ENCODE measurements at places on chromosomes 1 and 21.

- peak; percentile 59 for DNase-seq
Measured at GRCh38 chr21:42818328-42818749, 61.0 kb downstream of the WDR4 start.

DNA sequence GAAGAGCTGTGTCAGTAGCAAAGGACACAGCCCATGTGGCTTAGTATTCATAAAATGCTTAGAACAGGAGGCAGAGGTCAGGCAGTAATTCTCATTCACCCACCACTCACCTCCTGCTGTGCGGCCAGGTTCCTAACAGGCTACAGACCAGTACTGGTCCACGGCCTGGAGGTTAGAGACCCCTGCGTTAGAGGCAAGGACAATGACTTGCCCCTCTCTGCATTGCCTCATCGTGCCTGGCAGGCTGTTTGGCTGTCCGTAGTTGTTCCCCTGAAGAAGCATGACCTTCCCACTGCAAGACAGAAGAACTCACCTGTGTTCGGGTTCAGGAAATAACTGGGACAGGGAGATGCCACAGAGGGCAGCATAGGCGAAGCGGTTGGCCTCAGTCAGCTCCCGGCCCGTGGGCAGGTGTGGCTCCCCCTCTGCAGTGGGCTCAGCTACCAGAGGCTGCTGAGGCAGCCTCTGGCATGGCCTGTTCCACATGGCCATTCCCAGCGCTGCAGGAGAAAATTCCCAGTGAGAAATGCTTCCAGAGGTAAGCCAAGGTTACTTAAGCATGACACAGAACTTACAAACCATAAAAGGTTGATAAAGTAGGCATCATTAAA is 19.3 kb downstream of the TMCO4 start:
- no peak for DNase-seq

DNA sequence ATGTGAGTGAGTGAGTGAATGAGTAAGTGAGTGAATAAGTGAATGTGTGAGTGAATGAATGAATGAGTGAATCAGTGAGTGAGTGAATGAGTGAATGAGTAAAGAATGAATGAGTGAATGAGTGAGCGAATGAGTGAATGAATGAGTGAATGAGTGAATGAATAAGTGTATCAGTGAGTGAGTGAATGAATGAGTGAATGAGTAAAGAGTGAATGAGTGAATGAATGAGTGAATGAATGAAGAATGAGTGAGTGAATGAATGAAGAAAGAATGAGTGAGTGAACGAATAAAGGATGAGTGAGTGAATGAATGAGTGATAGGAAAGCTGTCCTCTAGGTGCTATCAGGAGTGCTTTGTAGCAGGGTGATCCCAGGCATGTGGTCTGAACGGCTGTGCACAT is 35.7 kb downstream of the CFAP74 start:
- DNase-seq, result no peak

DNA sequence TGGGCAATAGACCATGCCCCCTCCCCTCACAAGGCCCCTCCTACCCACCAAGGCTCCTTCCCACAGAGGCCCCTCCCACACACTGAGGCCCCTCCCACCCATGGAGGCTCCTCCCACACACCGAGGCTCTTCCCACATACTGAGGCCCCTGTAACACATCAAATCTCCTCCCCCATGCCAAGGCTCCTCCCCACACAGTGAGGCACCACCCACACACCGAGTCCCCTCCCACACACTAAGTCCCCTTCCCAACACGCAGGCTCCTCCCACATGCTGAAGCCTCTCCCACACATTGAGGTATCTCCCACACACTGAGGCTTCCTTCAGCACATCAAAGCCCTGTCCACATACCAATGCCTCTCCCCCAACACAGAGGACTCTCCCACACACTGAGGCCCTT is 391.8 kb downstream of the CAMTA1 start:
- no peak for DNase-seq

GRCh38 chr21:41403966-41404365 is 22.1 kb upstream of the MX1 start:
- DNase-seq, result no peak

DNA sequence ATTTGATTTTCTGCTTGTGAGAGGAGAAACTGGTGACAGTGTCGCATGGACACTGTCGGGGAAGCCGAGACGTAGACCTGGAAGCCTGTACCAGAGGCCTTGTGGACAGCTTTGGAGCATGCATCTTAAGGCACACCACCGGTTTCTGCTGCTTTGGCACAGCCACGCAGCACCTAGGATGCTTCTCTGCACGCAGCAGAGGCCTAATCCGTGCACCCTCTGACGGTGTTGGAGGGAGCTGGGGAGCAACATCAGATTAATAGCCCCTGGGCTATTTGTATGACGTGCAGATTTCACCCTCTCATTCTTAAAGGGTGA is 30.3 kb downstream of the TEX35 start:
- no peak for DNase-seq

DNA sequence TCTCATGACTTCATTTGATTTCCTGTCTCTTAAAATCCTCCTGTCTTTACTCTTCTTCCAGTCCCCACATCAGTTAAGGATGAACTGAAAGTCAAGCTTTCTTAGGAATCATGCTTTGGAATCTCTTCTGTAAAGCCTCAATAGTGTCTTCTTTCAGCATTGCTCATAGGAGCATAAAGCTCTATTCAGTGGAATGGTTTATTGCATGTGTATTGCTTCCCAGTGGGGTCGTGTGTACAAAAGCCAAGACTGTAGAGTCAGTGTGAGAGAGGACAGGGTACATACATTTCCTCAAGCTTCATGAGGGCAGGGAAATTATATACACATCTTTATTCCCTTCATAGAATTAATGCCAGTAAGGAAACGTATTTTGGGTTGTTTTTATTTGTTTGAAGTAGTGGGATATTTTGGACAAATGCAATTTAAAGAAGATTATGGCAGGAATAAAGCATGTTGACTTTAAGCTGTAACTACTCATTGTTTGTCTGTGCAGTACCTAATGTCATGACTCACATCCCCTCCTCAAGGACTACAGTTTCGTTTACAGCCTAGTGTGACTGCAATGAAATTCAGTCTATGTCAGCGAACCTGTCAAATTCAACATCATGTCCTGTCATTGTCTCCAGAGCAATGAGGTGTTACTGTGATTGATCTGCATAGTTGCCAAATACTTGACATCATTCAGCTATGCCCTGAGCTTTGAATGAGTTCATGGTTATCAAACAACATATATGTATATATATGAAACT is 2164.2 kb downstream of the NCAM2 start:
- no peak for DNase-seq

- DNase-seq, result no peak
Measured at GRCh38 chr1:229941160-229941559, 125.9 kb upstream of the GALNT2 start.

DNA sequence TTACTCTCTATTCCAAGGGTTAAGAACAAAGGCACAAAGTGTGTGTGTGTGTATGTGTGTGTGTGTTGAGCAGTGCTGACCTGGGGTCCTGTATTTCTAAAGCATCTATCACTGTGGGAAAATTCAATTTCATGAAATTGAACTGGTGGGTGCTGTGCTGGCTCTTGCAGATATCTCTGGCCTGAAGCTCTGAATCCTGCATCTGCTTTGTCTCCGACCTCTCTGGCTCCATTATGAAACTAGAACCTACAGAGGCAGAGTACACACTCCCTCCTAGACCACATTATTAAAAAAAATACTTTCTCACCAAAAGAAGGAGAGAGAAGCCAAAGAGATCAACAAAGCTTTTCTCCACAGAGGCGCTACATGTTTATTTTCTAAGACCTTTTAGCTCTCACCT is 88.4 kb upstream of the PDE4B start:
- DNase-seq, result no peak

- DNase-seq, result no peak
Measured at GRCh38 chr1:193590102-193590501, 403.7 kb upstream of the B3GALT2 start.

DNA sequence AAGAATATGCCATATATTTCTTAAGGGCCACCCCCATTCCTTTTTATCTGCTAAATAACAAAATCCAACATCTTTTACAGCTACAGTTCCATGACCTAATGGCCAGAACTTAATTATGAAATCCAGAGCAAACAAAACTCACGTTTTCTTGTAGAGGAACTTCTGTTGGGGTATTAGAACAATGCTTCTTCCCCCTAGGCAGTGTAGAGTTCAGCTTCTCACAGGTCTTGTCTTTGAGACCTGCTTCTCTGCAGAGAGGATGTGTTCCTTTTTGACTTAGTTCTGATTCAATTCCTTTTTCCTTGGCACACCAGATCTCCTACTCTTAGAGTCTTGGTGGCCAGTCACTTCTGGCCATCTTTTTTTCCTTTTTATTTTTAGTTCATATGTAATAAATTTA is 22.2 kb downstream of the VAV3 start:
- DNase-seq, result no peak

DNA sequence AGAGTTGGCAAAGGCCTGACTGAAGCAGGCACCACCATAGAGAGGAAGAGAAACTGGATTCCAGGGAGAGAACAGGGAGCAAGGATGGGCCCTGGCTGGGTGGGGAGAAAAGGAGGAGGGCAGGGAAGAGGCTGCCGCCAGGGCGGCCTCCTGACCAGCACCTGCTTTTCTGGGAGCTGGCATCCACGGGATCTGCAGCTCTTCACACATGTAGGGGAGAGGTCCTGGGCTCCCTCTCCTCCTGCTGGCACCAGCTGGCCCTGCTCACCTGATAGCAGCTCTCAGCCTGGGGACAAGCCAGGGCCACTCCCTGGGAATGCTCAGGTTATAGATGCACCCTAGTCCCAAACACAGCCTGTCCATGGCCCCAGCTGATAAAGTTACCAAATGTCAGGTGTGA is 39.9 kb downstream of the TEX35 start:
- no peak for DNase-seq

GRCh38 chr1:226222686-226223085 is 778 bp upstream of the MIXL1 start:
- no peak for DNase-seq

DNA sequence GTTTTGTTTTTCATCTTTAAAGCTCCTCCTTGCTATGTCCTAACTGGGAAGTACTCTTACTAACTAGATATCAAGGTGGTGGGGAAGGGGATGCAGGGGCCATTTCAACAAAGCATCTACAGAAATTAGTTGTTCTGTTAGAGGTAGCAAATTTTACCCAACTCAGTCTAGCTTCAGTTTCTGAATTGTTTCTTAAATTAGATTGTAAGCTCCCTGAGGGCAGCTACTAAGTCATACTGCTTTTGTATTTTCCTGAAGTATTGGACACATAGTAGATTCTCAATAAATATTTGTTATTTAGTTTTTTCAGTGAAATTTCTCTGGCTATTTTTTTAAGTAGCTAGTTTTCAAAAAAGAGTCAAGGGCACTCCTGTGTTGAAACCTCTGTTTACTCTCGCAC is 1.8 kb downstream of the UBAP2L start:
- no peak for DNase-seq

- no peak for DNase-seq
Measured at GRCh38 chr1:32636914-32637645, 13.3 kb downstream of the ZBTB8OS start.

- no peak for DNase-seq
Measured at GRCh38 chr1:38656726-38657125, 202.8 kb downstream of the RRAGC start.

DNA sequence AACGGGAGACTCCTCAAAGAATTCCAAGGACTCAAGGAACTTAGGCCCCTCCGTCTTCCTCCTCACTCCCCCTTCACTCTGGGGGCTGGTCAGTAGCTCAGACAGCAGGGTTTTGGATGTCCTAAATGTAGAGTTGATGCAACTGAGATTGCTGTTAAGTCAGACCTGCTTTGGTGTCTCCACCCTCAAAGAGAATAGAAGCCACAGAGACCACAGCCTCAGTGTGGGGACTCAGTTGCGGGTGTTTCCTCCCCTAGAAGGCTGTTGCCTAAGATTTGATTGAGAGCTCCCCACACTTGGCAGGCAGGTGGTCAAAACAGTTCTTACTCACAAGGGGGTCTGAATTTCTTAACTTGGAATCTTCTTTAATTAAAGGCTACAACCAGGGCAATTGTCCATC is 7.6 kb downstream of the MAN1C1 start:
- DNase-seq, result no peak

DNA sequence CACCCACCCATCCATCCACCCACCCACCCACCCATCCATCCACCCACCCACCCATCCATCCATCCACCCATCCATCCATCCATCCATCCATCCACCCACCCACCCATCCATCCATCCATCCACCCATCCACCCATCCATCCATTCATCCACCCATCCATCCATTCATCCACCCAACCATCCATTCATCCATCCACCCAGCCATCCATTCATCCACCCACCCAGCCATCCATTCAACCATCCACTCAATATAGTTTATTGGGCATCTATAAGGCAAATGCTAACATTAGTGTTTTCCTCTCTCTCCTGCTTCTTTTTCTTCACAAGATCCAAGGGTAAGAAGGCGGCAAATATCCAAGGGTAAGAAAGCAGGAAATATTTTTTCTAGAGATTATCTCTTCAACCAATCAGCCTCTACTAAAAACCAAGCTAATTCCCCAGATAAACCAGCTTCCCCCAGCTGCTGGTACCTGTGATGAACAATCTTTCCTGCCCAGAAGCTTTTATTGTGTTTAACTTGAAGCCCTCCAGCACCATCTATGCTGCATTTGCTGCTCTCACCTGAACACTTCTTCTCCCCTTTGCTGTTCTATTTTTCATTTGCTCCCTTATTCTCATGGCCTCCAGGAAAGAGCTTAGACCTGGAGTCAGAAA is 22.6 kb upstream of the ATP2B4 start:
- DNase-seq, result no peak

DNA sequence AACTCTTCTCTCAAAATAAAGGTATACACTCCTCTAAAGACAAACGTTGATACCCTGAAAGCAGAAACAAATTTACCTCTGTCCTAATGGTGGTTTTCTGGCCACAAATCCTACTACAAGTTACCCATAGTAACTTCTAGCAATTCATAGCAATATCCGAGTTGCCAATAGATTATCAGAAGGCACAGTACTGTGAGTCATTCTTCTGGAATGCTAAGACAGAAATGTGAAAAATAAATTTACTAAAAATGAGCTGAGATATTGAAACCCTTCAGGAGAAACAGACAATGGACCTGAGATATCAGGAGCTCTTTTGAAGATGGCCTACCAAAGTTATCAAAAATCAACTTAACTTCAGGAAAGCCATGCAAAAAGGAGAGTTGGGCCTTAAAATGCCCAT is 715.0 kb upstream of the ADAMTS5 start:
- no peak for DNase-seq

DNA sequence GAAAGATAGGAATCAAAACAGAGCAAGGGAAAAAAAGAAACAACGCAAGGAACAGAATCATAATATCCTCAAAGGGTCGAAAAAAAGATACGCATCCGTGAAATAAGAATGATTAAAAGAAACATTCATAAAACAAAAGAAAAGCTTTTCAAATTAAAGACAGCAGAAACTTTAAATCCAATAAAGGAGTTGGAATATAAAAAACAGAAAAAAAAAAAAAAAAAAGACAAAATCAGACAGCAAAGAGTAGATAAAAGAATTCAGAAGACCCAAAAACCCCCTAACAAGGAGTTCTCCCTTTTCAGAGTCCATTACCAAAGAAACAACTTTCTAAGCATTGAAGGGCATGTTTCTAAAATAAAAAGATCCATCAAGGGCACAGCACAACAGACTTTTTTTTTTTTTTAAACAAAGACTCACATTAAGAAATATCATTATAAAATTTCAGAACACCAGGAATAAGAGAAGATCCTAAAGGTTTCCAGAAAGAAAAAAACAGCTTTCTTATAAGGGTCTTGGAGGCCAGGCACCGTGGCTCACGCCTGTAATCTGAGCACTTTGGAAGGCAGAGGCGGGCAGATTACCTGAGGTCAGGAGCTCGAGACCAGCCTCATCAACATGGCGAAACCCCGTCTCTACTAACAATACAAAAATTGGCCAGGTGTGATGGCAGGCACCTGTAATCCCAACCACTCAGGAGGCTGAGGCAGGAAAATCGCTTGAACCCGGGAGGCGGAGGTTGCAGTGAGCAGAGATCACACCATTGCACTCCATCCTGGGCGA is 44.7 kb downstream of the ENAH start:
- no peak for DNase-seq

- no peak for DNase-seq
Measured at GRCh38 chr1:107525145-107525544, 384.3 kb downstream of the NTNG1 start.

All from activated CD4-positive, alpha-beta T cell treated with anti-CD3 and anti-CD28 coated beads, Interleukin-2, amount 50 U/mL, for 4 hours (primary cell).